Activated T-helper 1 cell treated with Interleukin-2 at 50 U/mL for 16 hours (primary cell): ENCODE measurements at places on chromosomes 1 and 21.
A peak's percentile ranks its signal among the peaks of the same experiment; 100 is the strongest.

DNA sequence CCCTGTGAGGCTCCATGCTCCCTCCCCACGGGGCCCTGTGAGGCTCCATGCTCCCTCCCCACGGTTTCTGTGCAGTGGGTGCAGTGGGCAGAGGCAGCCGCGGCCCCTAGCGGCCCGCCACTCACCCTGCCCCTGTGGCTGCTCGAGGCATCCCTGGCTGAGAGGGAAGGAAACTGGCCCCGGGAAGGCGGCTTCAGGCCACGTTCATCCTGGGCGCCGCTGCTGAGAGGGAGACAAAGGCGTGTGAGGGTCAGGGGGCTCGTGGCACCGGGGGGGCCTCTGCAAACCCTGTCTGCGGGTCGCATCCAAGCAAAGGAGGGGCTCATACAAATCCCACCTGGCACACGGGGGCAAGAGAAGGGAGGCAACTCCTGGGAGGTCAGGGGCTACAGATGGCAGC lies 8.5 kb downstream of the CFAP410 start:
- DNase-seq = no peak

GRCh38 chr1:38433084-38433722 lies 386.6 kb upstream of the POU3F1 start:
- DNase-seq = no peak

DNA sequence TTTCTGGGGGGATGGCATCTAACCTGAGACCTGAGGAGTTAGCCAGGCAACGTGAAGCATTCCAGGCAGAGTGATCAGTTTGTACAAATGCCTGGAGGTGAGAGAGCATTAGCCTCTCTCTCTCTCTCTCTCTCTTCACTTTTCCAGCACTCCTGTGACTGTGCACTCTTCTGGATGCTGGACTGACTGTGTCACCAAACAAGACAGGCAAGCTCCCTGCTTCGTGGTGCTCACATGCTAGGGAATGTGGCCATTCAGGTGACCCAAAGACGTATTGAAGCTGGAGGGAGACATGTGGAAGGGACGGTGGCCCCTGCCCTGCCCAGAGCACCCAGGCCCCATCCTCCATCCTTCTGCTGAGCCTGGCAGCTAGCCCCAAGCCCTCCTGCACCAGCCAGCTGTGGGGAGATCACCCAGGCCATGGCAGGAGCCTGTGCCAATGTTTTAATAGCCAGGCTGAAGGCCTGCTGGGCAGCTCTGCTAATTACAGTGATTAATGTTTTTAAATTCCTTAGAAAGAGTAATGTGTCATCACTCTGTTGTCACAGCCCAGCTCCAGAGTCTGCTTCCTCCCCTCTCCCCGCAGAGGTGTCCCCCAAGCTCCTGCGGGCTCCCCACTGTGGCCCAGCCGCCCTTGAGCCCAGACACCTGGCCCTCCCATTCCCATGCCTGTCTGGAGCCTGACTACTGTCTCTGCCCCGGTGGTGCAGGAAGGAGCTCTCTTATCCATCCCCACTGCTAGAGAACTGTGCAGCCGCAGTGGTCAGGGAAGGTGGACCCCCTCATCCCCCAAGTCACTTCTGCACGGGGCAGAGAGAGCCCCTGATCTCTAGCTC lies 48.9 kb downstream of the UBIAD1 start:
- no peak for DNase-seq

- no peak for DNase-seq
Observed at GRCh38 chr1:93991271-93991670, 82.0 kb upstream of the GCLM start.

DNA sequence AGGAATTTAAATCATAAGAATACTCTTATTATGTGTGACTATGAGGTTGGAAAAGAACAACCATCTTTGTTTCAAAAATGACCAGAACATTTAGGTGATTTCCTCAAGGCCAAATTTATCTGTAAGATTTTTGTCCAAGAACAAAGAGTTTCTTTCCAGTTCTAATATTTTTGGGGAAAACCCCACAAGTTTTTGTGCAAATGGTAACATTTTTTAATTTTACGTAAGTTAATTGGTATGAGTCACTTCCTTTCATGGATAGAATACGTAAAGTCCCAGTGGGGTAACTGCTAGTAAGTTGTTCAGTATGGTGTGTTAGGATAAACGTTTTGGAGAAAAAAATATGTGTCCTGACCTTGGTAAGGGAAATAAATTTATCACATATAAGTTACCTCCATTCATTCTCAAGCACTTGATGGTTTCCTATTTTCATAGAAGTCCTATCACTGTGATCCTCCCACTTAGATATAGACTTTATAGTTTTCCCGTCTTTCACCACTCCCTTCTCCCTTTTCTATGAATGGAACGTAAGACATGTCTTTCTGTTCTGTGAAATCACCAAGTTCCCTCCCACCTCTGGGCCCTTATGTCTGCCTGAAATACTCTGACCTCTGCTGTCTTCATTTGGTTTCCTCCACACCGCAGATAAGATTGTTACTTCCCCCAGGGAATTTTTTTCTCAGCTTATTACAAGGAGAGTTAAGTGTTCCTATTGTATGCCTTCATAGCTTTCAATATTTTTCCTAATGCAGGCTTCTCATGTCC lies 34.9 kb upstream of the TSNAX start:
- no peak for DNase-seq

- no peak for DNase-seq
Observed at GRCh38 chr1:4626560-4627319, 27.7 kb upstream of the AJAP1 start.

- peak; percentile 18 for DNase-seq
Observed at GRCh38 chr1:160251687-160252526, 10.4 kb downstream of the DCAF8 start.

DNA sequence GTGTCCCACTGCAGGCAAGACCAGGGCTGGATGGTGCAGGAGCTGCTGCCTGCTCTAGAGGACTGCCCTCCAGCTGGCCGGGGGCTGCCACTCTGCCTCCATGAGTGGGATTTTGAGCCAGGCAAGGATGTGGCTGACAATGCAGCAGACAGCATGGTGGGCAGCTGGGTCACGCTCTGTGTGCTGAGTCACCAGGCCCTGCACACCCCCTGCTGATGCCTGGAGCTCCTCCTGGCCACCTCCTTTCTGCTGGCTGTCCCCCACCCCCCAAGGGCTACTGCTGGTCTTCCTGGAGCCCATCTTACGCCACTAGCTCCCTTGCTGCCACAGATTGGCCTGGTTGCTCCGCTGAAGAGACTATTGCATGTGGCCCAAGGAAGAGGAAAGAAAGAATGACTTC lies 3.9 kb upstream of the ZSCAN20 start:
- DNase-seq = no peak

DNA sequence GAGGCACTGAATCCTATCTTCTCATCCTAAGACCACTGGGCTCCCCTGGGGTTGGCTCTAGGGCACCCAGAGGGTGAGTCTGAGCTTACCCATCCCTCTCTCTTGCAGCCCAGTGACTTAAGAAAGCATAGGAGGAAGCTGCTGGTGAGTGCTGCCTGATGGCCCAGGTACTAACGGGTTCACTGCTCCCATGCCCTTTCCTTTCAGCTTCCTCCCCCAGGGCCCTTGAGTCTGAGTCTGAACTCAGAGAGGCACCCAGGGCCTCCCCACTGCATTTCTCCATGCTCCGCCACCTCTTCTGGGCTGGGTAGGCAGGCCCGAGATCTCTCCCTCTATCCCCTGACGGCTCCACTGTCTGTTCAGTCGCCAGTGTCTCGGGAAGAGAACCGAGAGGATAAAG lies 29.7 kb downstream of the PPFIA4 start:
- no peak for DNase-seq

DNA sequence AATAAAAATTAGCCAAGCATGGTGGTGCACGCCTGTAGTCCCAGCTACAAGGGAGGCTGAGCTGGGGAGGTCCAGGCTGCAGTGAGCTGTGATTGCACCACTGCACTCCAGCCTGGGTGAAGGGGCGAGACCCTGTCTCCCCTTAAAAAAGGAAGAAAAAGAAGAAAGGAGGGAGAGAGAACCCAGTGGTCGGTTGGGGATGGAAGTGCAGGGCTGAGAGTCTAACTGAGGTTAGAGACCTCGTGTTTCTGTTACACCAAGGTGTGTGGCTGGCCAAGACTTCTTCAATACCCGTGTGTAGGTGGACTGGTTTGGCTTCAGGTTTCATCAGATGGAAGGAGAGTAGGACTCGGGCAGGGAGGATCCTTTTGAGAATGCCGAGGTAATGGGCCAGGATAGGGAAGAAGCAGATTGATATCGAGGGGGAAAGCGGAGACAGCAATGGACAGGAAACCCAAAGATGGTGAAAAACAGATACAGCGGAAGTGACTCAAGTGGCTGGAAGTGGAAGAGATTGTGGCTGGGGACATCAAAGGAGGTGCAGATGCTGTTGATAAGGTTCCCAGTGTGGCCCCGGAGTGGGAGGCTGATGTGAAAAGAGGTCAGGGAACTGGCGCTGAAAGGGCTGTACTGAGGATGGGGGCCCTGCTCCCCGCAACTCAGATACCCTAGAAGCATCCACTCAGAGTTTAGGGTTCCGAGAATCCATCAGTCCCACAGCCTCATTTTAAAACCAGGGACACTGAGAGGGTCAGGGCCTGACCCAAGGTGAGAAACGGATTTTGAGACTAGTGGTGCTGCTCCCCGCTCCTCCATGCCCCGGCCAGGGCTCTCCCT lies 681 bp upstream of the UBXN10 start:
- DNase-seq = peak; percentile 31

DNA sequence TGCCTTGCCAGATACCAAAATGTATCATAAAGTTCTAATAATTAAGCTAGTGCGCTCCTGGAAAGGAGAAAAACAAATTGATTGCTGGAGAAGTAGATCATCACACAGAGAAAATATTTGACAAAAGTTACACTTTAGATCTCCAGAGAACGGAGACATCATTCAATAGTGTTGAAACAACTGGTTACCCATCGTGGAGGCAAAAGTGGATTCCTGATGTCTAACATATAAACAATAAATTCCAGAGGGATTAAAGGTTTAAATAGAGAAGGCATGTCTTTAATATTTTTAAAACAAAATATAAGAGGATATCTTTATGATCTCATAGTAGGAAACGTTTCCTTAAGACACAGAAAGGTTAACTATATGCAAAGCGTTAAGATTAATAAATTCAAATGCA lies 41.0 kb downstream of the NRIP1 start:
- no peak for DNase-seq

GRCh38 chr1:188237573-188238348 lies 1409.0 kb downstream of the PLA2G4A start:
- DNase-seq = no peak

DNA sequence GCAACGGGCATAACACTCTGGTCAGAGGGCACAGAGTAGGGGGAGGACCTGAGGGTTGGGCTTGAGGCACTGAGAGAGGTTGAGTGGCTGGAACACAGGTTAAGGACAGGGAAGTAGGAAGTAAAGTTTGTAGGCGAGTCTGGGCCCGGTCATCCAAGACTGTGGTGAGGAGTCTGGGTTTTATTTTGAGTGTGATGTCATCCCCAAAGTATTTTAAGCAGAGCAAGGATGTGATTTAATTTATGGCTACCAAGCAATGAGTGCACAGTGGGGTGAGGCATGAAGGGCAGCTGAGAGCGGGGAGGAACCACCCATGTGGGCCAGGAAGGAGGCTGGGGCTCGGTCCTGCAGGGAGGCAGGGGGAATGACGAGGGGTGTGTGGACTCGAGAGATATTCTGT lies 11.2 kb upstream of the VWA5B1 start:
- DNase-seq = no peak

GRCh38 chr1:30088594-30088993 lies 634.8 kb downstream of the MATN1 start:
- no peak for DNase-seq

DNA sequence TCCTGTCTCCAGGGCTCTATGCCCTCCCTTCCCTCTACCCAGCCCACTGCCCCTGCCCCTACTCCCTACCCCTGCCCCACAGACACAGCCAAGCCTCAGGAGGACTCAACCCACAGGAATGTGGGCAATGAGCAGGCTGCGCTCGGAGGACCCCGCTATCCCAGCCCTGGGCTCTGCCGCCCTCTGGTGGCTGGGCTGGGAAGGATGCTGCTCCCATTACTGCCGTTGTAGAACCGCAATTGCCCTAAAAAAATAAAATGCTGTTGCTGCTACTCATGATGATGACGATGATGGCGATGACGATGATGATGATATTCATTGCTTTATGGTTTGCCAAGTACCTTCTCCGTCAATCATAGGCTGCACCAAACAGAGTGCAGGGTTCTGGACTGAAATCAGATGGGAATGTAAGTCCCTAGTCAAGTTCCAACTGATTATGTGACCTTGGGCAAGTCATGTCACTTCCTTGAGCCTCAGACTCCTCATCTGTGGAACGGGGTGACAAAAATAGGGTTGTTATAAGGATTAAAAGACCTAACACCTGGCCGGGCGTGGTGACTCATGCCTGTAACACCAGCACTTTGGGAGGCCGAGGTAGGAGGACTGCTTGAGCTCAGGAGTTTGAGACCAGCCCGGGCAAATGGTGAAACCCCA lies 24.6 kb downstream of the ARHGEF19 start:
- DNase-seq = peak; percentile 62

- DNase-seq = no peak
Observed at GRCh38 chr21:45220071-45220481, 67.6 kb downstream of the POFUT2 start.

GRCh38 chr1:155970531-155971167 lies 7.7 kb downstream of the ARHGEF2 start:
- no peak for DNase-seq

- no peak for DNase-seq
Observed at GRCh38 chr1:223815865-223816264, 29.9 kb downstream of the TP53BP2 start.

- DNase-seq = no peak
Observed at GRCh38 chr1:56573311-56573710, 6.1 kb downstream of the PLPP3 start.

DNA sequence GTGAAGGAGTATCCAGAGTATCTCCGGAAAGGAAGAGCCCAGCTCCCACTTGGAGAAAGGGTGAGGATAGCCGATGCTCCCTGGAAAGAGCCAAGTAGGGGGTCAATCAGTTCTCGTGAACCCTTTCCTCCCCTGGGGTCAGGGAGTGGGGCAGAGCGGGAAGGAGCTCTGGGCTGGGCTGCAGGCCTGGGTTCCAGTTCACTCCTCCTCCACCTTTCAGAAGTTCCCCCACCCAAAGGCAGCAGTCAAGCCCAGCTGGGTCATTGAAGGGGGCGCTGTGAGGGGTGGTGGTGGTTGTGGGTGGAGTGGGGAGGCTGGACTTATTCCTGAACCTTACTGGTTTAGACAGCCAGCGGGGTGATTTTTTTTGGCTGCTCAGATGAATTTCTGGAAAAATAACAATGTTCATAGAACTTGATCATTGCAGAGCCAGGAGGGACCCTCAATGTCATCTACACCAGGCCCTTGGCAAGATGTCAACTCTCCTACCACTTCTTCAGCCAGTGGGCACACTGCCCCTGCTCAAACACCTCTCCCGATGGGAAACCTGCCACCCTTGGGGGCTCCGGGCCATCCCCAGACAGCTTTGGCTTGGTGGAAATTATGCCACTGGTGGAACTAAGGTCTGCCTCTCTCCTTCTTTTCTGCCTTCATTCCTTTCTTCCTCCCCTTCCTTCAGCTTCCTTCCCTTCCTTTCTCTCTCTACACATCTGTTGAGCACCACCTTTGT lies 235.8 kb downstream of the TRABD2B start:
- DNase-seq = no peak
